Cortex of kidney (tissue), 1 donor: ENCODE measurements at places on chromosomes 13 and 19.

DNA sequence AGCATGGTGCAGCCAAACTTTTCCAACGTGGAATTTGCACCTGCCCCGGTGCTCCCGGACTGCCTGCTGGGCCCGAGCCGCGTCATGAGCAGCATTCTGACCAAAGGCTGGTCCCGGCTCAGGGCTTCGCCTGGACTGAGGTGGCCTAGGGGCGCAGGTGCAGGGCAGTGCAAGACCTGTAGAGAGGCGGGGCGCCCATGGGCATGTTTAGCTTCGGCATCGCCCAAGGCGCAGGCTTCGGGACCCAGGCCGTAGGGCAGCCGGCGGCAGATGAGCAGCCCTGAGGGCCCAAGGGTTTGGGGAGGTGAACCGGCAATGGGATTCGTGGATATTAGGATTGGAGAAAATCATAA is 23.8 kb downstream of the LRFN3 start:
- DNase-seq = no peak

DNA sequence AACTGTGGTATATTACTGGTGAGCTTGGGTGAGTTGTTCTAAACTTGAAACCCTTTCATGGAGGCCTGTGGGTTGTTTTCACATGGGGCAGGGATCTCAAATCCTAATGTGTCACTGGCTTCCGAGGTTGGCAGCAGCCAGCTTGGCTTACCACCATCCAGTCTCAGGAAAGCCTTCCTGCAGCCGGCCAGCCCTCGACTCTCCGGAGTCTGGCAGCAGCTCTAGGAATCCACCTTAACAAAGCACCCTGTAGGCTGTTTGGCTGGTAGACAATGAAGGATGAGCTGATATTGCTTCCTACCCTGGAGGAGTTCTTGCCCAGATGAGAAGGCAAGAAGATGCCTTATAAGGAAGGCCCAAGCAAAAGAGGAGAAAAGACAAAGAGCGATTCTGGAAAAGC is 188.3 kb downstream of the KLF12 start:
- no peak for DNase-seq

DNA sequence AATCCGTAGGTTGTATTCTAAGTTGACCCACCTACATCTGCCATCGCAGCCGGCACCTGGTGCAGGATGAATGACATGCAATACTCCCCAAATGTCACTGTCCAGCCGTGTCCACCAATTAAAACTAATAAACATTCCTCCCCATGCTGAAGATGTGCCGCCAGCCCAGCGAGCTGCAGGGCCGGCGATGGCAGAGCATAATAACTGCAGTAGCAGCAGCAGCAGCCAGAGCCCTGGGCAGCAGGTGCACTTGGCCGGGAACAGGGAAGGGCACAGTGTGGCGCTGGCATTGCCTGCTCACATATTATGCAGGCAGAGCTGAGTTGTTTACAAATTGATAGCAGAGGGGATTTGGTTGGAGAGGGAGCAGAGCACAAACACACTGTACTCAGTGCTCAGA is 754.9 kb downstream of the OLFM4 start:
- no peak for DNase-seq

DNA sequence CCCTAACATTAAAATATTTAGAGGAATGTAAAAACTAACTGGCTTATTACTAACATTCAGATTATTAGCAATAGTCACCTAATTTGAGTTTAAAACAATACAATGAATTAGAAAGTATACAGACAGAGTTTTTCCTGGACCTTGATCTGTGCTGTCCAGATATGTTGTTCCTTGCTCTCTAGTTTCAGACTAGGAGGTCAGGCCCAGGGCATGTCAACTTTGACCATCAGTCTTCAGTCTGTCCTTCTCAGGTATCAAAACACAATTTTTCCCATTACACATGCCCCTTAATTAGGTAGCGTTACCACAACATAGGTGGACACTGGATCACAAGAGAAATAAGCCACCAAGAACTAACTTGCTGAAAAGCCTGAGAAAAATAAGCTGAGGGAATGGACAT is 197.0 kb downstream of the MAB21L1 start:
- no peak for DNase-seq

DNA sequence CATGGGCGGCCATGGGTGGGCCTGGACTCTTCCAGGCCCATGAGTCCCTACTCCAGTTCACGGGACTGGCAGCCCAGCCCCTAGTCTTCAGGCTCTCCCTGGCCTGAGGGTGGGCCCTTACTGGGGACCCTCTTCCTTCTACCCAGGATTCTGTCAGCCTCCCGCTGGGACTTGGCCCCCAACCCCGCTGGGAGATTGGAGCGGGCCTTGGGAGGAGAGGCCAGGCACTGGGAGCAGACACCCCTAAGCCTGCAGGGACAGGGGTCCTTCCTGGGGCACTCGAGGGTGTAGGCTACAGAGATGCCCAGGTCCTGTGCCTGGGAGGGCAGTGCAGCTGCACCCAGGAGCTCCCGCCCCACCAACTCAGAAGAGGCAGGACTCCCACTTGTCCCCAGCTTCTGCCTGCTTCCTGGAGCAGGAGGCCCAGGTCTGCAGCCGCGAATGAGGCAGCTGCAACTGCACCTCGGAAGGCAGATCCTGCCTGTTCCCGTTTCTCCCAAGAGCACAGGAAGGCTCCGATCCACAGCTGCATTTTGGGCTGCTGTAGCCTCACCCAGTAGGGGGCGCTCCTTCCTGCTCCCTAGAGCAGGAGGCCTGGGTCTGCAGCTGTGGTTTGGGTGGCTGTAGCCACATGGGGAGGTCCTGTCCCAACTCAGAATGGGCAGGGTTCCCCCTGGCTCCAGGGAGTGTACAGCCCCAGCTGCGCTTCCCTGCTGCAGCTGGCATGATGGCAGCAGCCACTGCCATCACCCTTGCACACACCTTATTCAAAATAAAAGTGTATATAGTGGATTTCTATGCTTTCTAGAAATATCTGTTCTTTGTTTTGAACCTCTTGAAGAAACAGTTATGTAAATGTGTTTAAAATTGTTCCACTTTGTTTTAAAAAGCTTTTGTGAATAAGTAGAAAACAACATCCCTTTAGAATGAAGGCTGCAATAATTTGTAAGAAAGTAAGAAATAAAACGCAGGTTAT is 46.8 kb downstream of the TEX26 start:
- no peak for DNase-seq

DNA sequence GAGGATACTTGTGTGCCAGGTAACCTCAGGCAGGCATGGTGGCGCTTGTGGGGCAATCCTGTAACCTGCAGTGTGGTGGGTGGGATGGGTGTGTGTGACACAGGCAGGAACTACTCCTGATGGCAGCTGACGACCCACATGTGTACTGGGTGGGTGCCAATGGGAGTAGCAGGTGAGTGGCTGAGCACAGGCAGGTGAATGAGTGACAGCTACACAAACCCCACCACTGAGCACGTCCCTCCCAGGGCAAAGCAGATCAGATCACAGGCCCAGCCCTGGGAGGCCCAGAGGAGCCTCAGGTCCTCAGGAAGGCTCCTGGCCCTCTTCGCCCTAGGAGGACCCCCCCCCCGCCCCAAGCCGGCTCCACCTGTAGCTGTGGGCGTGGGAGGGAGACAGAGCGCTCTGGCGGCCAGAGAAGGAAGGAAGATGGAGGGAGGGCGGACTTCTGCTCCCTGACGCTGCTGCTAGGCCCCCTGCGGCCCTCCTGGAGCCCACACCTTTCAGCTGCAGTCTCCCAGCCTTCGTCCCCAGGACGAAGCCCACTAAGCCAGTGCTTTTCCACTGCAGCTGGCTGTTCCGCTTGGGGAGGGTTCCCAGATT is 1.3 kb upstream of the ZNF181 start:
- DNase-seq = no peak

DNA sequence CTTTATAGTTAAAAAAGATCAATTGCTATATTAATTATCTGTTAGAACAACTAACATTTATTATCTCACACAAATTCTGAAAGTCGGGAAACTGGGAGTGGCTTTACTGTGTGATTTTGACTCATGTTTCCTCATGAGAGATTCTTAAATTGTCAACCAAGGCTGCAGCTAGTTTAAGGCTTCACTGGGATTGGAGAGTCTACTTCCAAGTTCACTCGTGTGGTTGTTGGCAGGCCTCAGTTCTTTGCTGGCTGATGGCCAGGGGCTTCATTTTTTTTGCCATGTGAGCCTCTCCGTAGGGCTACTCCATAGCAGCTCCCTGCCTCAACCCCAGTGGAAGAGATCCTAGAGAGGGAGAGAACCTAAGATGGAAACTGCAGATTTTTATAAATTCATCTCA is 24.5 kb upstream of the LPAR6 start:
- no peak for DNase-seq
